ENCODE measurements at places on chromosomes 1 and 21.

DNA sequence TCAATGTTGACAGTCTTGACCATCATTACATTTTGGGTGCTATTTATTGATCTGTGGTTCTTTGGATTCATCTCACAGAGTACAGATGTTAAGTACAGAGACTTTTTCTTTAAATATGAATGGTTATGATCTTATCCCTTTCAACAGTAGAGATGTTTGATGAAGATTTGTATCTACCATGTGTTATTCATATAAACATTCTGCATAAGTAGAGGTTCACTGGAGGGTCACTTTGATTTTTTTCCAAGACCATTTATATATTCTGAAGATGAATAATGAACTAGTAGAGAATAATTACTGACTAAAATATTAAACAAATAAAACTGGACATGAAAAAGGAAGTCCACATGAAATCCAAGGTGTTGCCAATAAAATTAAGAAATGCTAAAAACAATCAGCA is 28.6 kb upstream of the HUNK start:
- no peak for DNase-seq

GRCh38 chr1:187903223-187903622 is 1074.5 kb downstream of the PLA2G4A start:
- DNase-seq, result no peak

DNA sequence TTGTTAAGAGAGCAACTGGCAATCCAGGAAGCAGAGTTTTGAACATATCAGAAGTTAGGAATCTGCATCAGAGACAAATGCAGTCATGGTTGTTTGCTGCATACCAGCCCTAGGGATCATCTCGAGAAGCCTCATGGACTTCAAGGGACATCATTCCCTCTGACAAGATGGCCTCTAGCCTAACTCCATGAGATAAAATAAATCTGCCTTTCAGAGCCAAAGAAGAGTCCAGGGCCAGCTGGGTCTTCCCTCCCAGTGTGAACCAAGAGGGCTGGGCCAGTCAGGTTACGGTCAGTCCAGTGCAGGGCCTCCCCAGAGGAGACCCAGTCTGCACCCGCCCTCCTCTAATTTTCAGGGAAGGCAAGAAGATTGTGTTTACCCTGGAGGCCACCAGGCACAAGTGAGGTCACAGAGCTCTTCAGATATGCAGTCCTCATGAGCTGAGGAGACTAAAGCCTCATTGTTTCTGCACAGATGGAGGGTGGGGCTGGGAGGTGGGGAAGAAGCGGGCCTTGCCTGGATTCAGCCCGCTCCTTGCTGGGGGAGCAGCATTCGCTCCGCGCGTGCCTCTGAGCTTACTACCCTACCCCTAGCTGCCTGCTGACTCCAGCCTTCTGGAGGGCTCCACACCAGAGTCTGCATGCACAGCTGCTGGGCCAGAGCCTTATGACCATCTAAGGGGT is 52.8 kb downstream of the CAPN2 start:
- no peak for DNase-seq

DNA sequence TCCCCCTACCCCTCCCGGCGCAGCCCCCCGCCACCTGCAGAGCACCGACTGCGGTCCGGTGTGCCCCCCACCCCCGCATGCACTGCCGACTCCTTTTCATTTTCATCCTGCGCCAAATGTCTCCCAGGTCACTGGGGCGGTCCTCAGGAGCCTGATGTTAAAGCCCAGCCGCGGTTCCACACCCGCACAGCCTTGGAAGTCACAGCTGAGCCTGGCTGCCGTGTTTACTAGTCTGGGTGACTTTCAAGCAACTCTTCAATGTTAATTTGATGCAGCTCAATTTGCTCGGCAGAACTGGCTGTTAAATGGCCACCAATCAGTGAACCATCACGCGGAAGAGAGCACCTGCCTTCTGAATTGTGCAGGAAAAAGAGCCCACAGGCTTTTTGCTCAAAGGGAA is 27.2 kb downstream of the THAP3 start:
- no peak for DNase-seq

- no peak for DNase-seq
These were observed 31.3 kb upstream of the ROR1 start for GRCh38 chr1:63742526-63742925.

DNA sequence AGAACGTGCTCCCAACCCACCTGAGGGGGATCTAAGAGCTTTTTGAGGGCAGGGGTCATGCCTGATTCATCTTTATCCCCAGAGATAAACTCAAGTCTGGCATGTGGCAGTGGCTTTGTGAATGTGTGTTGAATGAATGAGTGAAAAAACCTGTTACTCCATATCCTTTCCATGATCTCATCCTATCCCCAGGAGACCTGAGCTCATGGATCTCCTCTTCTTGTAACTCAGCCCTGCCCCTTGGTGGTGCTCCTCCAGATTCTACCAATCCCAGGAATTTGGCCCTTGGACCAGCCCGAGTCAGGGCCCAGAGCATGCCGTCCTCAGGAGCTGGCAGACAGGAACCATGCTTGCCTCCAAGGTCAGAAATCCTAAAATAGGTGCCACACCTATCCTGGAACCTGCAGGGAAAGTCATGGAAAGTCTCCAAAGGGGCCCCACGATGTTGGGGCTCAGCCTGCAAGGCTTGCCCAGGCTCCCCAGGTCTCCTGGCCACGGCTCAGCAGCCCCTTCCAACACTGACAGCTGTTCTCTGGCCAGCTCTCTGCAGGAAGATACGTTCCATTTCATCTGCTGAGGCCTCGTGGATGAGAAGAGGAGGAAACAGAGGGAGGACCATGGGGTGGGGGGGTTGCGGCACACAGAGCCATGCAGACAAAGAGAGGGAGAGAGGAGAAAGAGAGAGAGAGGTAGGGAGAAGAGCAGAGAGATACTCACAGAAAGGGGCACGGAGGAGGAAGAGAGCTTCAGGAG is 214.6 kb downstream of the TRABD2B start:
- DNase-seq, result no peak

DNA sequence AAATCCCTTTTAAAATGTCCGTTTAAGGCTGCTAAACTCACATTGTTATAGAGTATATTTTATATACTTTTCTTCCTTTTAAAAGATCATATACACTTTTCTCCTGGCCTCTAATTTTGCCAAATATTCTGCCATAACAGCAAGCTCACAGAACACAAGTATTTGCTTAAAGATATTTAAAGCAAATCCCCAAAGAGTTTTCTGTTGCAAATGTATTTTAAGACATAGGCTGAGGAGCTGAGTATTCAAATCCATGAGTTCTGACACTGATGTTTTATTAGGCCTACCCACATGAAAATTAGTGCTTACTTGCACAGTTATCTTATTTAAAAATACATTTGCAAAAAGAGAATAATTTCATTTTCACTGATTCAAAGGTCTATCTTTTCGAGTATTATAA is 1.7 kb upstream of the PTPRC start:
- DNase-seq, result no peak

DNA sequence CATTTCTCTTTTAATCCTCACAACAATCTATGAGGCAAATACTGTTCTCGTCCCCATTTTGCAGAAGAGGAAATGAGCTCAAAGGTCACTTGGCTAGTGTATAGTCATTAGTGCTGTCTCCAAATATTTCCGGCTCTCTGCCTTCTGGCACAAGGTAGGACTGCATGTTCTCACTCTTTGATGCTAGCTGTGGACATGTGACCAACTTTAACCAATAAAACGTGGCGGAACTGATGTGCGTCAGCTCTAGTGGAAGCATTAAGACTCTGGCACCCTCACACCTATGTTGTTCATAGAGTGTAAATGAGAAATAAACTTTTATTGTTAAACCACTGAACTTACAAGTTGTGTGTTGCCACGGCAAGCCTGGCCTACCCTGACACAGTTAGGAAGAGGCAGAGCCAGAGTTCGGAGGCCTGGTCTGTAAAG is 5.0 kb upstream of the KIF21B start:
- DNase-seq, result no peak

- no peak for DNase-seq
These were observed 28.5 kb upstream of the ALDH9A1 start for GRCh38 chr1:165726841-165727240.

GRCh38 chr21:44593598-44594405 is 1.5 kb upstream of the KRTAP10-6 start:
- no peak for DNase-seq

DNA sequence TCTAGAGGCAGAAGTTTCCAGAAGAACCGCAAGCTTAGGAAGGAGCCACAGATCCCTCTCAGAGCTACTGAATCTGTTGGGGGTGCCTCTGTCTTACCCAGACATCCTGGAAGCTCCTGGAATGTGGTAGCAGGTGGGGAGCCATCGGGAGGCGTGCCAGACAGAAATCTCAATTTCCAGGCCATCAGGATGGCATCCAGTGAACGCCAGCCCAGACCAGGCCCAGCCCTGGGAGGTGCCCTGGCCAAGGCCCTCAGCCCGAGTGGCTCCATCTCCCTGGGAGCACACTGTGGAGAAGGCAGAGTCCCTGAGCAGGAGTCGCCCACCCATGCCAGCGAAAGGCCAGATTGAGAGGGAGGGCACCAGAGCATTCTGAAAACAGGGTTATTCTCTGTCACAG is 2.5 kb downstream of the ABCA4 start:
- no peak for DNase-seq

- no peak for DNase-seq
These were observed 2.1 kb downstream of the EVA1B start for GRCh38 chr1:36321119-36321951.

GRCh38 chr1:210070531-210070930 is 132.5 kb downstream of the SYT14 start:
- no peak for DNase-seq

GRCh38 chr1:241507189-241507863 is 12.2 kb downstream of the FH start:
- no peak for DNase-seq

Data from naive thymus-derived CD8-positive, alpha-beta T cell (primary cell).